Stimulated activated CD8-positive, alpha-beta memory T cell treated with anti-CD3 and anti-CD28 coated beads, Interleukin-4, amount 100 ng/mL, for 48 hours (primary cell): ENCODE measurements at places on chromosomes 13 and 19.

- DNase-seq = peak; percentile 33
These were observed 722 bp downstream of the DCAF15 start for GRCh38 chr19:13952931-13953531.

- DNase-seq = no peak
These were observed 35.9 kb downstream of the OXGR1 start for GRCh38 chr13:96958286-96958891.

GRCh38 chr13:38990693-38991092, at the start of gene STOML3:
TSS of gene STOML3 (minus strand) at chr13:38990831. CDS start at chr13:38990721, 110 bp downstream.
- no peak for DNase-seq

GRCh38 chr13:78958006-78958405, 299.1 kb upstream of the OBI1 start:
- no peak for DNase-seq

- no peak for DNase-seq
These were observed 2.5 kb downstream of the SELENOV start for GRCh38 chr19:39517432-39517831.

DNA sequence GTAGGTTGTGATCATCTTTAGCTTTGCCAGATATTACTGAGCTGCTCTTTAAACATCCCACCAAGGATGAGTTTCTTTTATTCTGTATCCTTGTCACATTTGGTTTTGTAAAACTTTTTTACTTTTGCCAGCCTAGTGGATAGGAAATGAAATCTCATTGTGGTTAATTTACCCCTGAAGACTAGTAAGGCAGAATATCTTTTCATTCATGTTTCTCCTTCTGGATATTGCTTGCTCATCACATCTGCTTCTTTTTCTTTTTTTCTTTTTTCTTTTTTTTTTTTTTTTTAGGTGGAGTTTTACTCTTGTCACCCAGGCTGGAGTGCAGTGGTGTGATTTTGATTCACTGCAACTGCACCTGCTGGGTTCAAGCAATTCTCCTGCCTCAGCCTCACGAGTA, 31.3 kb downstream of the SIPA1L3 start:
- DNase-seq = no peak

- DNase-seq = no peak
These were observed 44.7 kb downstream of the SMARCA4 start for GRCh38 chr19:11005521-11005920.

DNA sequence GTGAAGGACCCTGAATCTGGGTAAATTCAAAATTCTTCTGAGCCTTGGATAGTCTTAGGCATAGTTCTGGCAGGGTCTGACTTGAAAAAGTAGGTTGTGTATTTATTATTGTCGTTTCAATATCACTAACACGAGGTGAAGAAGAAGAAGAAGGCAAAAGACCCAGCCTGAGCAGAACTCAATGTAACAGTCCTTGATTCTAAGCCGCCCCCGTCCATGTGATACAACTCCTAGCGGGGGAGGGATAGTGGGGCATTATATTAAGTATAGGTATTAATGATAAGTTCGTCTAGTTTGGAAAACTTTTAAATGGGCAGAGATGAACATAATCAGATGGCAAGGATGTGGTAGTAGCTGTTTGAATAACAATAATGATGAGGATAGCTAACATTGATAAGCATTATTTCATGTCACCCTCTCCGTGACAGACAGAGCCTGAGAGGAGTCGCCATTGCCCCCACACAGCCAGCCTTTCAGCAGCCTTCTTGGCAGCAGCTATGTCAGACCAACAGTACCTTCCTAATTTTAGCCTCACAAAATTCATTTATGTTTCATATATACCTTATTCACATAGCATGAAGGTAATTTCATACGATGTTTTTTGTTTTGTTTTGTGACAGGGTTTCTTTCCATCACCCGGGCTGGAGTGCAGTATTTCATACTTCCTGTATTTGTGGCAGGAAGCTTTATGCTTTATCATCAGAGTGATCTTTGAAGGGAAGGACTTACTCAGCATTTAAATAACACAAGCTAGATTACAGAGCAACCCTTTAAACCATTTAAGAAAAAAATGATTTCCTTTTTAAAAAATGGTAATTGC, 64.4 kb upstream of the NPAS1 start:
- peak; percentile 36 for DNase-seq

GRCh38 chr13:47237571-47237970, 340.7 kb upstream of the HTR2A start:
- no peak for DNase-seq

DNA sequence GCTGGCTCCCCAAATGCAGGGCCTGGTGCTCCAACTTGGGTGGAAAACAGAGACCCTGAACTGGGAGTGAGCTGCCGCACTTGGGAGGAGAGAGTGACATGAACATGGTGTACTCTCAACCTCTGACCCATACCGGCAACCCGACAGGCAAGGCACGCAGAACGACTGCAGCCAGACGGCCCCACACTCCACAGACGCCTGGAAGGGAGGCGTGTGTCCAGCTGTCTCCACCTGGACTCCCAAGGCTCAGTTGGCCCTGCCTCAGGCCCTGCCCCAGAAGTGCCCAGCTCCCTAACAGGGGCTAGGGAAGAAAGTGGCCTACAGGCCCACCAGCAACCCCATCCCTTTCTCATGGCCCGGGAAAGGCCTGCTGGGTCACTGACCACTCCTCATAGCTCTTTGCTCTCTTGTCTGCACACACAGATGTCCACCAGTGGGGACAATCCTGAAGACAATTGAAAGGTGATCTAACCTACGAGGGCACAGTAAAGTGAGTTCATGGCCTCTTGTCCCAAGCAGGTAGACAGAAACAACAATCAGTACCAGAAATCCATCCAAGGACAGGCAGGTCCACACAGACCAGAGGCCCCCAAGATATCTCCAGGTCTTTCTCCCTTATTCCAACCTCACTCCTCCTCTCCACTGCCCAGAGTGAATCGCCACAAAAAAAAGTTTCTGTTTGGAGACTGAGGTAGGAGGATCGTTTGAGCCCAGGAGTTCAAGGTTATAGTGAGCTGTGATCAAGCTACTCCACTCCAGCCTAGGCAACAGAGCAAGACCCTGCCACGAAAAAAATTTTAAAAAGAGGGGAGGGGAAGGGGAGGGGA, 28.2 kb downstream of the ELL start:
- no peak for DNase-seq

GRCh38 chr19:33535226-33535625, 13.6 kb upstream of the PEPD start:
- DNase-seq = no peak

GRCh38 chr19:12947702-12948611, 2.3 kb downstream of the RAD23A start:
- DNase-seq = no peak

- no peak for DNase-seq
These were observed 8.6 kb upstream of the BCAT2 start for GRCh38 chr19:48819366-48819816.

DNA sequence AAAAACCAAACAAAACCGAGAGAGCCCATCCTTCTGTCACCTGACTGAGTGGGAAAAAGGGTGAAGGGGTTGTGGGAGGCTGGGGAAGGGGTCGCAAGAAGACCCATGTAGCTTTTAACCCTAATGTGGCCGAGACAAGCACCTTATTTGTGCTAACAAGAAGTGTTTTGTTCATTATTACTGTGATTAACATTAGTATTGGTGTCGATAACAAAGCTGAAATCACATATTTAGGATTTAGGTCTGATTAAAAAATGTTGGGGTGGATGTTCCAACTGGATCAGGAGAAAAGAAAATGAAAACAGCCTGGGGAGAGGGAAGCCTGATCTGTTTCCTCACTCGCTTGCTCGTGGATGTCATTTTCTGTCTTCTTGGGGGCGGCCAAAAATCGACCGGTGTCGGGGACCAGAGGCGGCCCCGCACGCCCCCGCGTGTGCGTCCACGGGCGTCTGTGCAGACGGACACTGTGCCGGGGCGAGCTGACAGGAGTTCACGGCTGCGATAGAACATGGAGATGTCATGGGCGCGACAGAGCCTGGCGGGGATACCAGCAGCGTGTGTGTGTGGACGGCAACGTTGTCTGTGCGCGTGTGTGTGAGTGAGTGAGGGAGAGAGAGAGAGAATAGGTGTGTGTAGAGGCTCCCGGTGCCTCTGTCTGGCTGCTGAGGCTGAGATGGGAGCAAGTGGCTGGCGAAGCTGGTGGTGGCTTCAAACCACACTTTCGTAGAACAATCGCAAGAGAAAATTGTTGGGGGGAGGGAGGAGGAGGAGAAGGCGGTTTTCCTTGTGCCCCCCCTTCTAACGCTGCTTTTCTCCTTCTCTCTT, 29.1 kb downstream of the NFIX start:
- DNase-seq = no peak

DNA sequence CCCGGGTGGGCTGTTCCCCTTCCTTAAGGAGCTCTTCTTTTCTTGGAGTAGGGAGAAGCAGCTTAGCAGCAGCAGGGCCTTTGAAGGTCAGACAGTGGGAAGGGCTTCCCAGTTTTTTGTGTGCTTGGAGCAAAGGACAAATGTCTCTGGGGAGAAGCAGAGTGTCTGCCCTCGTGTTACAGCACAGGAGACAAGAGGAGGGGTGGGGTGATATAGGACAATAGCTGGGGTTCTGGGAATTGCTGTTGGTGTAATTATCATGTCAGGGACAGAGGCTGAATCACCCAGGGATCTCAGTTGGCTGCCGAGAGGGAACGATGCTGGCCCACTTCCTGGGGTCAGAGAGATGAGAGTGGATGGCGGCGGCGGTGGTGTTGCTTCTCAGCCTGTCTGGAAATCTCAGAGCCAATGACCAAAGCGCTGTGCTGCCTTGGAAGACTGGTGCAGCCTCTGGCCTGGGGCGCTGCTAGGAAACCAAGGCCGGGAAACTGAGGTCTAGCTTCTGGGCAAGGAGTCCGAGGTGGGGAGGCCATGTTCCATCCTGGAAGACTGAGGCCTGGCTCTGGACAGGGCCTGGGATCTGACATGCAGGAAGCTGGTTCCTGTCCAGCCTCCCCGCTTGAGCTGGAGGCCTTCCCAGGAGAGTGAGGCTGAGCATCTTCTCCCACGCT, 1.2 kb downstream of the INAFM1 start:
- DNase-seq = no peak

DNA sequence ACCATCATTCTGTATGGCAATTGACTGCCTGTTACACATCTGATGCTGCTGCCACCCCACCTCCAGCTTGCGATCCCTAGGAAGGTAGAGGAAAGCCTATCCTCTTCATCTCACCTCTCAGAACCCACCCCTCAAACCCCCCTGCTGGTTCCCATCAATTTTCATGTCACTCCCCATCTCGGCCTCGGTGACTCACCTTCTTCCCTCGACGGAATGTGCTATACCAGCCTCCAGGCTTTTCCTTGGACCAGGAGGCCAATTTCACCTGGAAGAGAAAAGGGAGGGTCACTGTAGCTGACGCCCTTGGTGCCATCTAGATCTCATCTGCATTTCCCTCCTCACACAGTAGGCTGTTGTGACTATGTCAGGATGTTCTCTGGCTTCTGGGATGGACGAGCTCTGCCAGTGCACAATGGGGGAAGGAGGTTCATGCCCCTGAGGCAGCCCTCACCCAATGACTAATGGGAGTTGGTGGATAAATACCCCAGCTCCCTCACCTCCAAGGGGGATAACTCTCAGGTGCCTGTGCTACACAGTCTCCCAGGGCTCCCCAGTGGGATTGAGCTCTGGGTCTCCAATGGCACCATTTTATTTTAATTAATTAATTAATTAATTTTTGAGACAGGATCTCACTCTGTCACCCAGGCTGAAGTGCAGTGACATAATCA, 26.4 kb upstream of the OLFM2 start:
- no peak for DNase-seq

DNA sequence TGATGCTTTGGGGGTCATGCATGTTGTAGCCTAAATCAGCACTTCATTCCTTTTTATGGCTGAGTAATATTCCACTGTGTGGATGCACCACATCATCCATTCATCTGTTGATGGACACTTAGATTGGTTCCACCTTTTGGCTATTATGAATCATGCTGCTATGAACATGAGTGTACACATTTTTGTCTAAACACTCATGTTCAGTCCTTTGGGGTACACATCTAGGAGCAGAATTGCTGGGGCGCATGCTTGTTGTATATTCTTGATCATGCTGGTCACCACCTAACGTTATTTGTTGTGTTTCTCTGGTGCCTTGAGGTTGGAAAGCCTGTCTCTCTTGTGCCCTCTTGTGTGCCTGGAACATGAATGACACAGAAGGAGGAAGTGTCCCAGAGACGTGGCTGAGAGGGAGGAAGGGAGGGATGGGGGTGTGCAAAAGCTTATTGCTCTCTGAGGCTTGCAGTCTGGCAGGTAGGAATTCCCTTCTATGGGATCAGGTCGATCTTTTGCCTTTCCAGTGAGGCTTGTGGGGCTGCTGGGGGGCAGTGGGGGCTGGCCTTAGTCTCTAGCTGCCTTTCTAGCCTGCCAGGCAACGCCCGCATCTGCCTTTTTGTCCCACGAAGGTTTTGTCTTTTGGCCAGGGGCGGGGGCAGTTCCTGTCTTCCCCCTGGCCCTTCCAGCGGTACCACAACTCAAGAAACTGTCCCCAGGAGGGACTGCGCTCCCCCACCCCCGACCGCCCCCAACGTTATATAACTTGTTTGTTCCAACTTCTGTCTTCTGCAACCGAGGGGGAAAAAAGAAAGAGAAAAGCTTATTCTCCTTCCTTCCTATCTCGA, 7.6 kb downstream of the KLHL26 start:
- DNase-seq = no peak

DNA sequence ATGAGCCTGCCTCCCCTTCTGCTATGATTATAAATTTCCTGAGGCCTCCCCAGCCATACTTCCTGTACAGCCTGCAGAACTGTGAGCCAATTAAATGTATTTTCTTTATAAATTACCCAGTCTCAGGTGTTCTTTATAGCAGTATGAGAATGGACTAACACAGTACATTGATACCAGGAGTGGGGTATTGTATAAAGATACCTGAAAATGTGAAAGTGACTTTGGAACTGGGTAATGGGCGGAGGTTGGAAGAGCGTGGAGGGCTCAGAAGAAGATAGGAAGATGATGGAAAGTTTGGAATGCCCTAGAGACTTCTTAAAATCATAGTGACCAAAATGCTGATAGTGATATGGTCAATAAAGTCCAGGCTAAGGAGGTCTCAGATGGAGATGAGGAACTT, 32.8 kb downstream of the NEK5 start:
- no peak for DNase-seq

DNA sequence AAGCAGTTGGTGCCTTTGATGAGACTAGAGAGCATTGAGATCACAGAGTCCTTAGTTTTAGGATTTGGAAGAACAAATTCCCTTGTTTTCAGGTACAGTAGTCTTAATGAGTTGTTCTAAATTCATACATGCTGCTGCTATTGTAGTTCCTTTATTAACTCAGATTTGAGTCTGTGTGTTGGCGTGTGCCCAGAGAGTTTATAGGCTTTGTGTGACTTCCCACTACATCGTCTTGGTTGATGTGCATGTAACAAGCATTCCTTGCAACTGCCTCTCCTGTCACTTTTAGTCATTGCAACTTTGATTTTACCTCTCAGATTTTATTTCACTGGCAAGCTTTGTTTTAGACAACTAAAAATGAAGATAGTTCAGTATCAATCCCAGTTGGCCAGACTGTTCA, 135.5 kb downstream of the ZAR1L start:
- DNase-seq = no peak

GRCh38 chr19:18637673-18638630, 1.1 kb downstream of the KLHL26 start:
- no peak for DNase-seq

DNA sequence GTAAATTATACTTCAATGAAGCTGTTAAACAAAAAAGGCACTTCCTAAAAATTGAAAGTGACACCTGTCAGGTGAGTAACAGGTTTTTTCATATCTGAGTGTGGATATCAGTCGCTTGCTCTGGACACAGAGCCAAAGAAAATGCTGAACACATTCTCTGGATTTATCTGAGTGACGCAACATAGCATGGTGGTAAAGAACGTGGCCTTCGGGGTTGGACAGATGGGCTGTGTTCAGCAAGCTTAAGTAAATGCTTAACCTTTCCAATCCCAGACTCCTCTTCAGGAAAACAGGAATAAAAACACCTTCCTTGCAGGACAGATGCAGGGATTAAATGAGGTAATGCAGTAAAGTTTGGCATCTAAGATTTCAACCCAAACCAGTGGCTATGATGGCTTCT, 132.0 kb downstream of the FOXO1 start:
- no peak for DNase-seq
